SW480 (cell line): ENCODE measurements at places on chromosomes 7 and 10.
A peak's percentile ranks its signal among the peaks of the same experiment; 100 is the strongest.

- DNase-seq: no peak
Observed at GRCh38 chr10:74953214-74953613, 126.8 kb downstream of the KAT6B start.

DNA sequence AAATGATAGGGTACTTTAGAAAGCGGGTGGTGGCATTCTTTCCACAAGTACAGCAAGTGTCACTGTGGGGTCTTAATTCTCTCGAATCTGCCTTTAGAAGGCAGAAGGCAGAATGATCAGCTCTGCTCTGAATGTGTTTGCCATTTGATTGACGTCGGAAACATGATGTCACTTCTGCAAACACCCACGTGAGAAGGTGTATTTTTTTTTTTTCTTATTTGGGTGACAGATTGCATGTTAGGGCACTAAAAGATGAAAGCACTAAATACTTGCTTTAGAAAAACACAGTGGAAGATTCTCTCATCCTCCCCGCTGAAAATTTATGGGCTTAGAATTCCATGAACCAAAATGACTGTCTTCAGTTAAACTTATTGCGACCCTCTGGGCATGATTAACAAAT, 150.2 kb downstream of the TCF7L2 start:
- DNase-seq: no peak

- no peak for DNase-seq
Observed at GRCh38 chr10:77408259-77408658, 229.3 kb downstream of the KCNMA1 start.

GRCh38 chr10:118216020-118216419, 126.1 kb downstream of the FAM204A start:
- DNase-seq: no peak

DNA sequence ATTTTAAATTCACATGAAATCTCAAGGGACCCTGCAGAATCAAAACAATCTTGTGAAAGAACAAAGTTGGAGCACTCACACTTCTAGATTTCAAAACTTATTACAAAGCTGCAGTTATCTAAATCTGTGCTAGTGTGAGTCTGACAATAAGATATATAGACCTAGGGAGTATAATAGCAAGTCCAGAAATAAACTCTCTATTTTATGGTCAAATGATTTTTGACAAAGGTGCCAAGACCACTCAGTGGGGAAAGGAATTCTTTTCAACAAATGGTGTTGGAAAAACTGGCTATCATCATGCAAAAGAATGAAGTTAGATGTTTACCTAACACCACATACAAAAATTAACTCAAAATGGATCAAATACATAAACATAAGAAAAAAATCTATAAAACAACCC, 68.2 kb downstream of the TFEC start:
- DNase-seq: no peak

GRCh38 chr7:104548861-104549260, 220.5 kb downstream of the LHFPL3 start:
- DNase-seq: peak; percentile 56

DNA sequence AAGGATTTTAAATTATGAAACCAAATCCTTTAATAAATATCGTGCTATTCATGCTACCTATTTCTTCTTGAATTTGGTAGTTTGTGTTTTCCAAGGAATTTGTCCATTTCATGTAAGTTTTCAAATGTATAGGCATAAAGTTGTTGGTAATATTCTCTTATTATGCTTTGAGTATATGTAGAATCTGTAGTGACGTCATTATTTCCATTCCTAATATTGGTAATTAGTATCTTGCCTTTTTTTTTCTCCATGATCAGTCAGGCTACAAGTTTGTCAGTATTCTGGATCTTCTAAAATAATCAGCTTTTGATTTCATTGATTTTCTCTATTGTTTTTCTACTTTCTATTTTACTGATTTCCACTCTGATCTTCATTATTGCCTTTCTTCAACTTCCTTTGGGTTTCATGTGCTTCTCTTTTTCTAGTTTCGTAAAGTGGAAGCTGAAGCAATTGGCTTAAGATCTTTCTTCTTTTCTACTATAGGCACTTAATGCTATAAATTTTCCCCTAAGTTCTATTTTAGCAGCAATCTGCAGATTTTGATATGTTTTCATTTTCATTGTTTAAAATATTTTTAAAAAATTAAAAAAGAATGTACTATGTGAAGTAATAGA, 156.5 kb upstream of the HDAC9 start:
- DNase-seq: no peak

DNA sequence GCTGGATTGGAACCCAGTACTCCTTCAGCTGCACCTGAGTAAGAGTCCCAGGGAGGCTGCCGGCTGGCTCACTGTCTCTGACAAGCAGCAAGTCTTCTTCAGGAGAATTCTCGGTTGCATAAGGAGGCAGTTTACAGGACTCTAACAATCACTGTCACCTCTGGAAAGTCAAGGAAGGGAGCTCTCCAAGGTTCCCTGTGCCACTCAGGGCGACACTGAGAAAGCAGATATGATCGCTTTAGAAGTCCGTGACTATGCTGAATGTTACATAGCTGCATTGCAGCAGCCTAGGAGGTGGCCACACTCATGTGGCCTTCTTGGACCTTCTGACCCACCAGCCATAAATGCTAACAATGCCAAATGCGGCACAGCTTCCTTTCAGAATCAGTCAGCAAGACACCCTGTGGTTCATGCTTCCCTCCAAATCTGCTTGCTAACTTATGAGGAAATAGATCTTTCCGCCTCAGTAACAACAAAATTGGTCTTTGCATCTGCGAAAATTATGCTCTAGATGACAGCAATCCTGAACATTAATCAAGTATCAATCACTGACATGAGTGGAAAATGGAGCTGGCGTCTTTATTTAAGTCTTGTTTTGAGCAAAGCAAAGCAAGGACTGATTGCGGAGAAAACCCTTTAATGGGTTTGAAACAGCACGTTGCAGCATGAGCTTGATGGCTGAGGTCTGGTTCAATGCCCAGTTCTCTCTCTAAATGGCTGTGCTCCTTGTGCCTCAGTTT, 132.9 kb downstream of the ATXN7L1 start:
- DNase-seq: no peak

GRCh38 chr10:62048919-62049623, 147.6 kb downstream of the ARID5B start:
- DNase-seq: peak; percentile 77

GRCh38 chr7:33471636-33472242, 342.4 kb downstream of the BBS9 start:
- no peak for DNase-seq

GRCh38 chr10:59433720-59434428, 71.5 kb upstream of the FAM13C start:
- DNase-seq: no peak

DNA sequence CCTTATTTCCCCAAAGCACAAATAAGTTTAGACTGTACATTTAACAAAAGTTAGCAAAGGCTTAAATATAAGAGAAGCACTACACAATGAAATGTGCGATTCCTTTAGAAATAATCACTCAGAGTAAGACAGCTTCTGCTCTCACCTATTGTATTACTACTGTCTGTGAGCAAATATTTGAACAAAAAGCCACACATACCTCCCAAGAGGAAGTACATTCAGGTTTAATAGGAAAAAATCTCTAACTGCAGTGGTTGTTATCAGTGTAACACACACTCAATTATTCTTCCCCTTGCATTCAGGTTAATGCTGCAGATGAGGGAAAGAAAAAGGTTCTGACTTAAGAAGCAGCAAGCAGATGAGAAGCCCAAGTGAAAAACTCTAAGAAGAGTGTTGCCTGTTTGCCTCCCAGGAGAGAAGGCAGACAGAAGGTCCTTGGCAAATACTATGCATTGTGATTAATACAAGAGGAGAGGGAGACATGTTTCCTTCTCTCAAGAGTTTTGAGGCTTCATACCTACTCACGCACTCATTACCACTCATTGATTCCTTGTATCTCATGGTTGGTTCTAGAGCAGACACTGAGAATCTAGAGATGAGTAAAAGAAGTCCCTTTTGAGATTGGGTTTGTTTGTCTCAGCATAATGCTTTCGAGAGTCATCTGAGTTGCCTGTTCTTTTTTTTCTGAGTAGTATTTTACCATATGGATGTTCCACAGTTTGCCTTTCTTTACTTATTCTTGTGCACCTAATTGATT, 13.6 kb downstream of the GIMAP4 start:
- DNase-seq: no peak

GRCh38 chr10:1858547-1858946, 121.2 kb upstream of the ADARB2 start:
- DNase-seq: no peak

DNA sequence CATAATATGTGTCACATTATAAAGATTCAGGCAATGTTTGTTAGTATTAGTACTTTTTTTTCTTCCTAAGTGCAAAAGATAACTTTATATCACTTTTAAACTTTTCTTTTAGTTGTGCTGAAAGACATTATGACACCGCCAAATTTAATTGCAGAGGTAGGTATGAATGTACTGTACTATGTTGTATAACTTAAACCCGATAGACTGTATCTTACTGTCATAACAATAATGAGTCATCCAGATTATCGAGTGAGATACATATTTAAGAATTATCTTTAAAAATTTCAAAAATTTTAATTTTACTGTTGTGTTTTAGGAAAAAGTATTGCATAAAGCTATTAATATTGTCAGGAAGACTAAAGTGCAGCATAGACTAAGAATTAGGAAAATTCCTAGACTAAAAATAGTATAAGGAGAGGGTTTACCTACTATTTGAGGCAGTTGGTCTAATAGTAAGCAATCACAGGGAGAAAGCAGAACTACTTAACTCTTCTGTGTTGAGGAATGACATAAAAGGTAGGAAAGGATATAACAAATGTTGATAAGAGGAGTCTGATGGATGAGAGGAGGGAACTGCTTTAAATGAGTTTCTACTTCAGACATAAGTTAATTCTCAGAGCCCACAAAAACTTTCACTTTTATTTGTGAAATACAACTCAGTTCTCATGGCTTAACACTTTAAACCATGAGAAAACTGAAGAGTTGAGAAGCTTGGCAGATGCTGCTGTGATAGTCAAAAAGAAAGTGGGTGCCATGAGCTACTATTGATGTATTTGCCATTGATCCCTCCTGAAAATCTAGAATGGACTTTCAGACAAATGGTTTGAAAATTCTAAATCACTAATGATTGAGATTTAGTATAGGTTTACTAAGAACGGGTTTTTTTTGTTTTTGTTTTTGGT, 67.8 kb downstream of the PTEN start:
- DNase-seq: no peak

- peak; percentile 96 for DNase-seq
Observed at GRCh38 chr7:107505997-107506673, 36.3 kb downstream of the GPR22 start.

GRCh38 chr10:47415520-47416304, 31.6 kb upstream of the ZNF488 start:
- DNase-seq: no peak
